ENCODE measurements at places on chromosomes 2 and 18.
A peak's percentile ranks its signal among the peaks of the same experiment; 100 is the strongest.

DNA sequence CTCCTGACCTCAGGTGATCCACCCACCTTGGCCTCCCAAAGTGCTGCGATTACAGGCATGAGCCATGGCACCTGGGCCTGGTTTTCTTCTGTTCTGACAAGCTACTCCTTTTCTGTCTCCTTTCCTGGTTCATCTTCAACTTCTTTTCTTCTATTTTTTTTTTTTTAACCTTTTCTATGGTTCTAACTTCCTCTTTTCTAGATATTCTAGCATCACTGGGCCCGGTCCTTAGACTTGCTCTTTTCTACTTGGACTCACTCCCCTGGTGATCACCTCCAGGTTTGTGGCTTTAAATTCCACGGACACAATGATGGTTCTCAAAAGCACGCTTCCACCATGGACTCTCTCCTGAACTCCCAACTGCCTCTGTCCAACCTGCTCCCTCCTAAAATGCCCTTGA is 2.0 kb downstream of the EIF2AK2 start:
- no peak for DNase-seq

GRCh38 chr18:48543228-48543627 is 4.4 kb downstream of the CTIF start:
- DNase-seq = peak; percentile 16

DNA sequence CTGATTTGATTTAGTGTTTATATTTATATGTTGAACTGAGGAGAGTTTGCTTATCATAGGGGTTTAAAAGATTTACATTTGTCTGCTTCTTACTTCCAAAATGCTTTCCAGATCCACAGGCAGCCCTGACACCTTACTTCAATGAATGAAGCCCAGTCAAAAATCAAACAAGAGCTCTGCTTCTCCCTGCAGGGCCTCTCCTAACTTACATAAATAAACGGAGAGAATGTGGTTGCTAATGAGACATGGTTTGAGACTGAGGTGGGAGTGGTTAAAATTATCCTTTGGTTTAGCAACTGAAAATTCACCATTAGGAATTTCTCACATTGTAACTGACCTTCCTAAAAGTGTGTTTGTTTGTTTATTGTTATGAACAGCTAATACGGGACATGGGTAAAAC is 612.3 kb upstream of the FANCL start:
- DNase-seq = no peak

- no peak for DNase-seq
Observed at GRCh38 chr2:207764096-207764630, 5.5 kb downstream of the FZD5 start.

DNA sequence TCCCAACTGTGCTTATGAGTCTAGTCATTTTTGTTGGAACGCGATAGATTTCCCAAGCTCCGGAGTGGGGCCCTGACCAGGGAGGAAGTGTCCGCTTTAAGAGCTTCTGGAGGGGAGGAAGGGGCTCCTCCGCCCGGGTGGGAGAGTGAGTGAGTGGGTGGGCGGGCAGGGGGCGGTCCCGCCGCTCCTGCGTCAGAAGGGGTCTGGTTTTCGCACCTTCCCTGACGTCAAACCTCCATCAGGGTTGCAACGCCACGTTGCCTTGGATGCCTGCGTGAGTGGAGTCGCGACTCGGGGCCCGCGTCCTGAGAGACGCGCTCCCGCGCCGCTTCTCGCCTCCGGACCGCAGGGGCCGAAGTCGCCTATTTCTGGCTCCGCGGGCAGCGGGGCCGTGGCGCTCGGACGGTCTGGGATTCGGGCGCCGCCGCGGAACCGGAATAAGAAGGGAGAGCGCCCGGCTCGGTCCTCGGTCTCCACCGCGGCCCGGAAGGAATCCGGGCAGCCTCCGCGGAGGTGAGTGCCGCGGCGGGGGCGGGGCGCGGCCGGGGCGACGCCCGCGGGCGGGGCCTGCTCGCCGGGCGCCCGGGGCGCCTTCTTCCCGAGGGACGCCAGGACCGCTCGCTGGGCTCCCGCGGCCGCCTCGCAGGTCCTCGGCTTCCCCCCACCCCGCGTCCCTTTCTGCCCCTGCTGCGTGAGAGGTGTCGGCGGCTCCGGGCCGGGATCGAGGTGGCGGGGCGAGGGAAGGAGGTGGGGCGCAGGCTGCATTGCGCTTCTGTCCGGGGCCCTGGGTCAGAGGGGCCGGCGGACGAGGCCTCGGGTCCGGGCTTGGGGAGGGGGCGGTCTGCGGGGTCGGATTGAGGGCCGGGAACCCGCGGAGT is at the start of gene ZDBF2:
ZDBF2 (plus strand) TSS at position 230 of the 878 bp plus-strand sequence. CDS start 7,187 bp downstream, outside the sequence.
- peak; percentile 13 for DNase-seq

DNA sequence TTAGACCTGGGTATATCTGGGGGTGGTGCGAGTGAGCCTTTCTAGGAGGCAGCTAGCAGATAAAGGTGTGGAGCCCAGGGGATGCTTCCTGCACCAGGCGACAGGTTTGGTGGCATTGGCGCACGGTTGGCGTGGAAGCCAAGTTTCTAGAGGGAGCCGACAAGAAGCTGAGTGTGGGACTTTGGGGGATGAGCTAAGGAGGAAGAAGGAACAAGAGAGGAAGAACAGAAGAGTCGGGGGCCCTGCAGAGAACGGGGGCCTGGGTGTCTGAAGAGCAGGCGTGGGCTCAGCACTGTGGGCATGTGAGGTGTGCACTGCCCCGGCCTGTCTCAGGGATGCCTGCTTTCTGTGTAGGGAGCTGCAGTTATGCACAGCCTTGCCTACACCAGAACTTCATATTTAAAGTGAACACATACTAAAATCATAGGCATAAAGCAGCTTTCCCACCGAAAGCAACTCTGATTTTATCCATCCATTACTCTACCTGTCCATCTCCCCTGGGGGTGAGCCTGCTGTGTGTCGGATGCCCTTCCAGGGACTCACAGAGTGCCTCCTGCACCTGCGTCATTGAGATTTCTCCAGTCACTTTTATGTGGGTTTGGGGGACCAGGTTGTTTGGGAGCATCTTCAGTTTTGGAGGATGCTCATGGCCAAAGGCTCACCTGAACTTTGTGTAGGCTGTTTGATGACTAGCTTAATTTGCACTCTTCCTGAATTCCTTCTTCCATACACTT is 149.7 kb downstream of the LDLRAD4 start:
- no peak for DNase-seq

DNA sequence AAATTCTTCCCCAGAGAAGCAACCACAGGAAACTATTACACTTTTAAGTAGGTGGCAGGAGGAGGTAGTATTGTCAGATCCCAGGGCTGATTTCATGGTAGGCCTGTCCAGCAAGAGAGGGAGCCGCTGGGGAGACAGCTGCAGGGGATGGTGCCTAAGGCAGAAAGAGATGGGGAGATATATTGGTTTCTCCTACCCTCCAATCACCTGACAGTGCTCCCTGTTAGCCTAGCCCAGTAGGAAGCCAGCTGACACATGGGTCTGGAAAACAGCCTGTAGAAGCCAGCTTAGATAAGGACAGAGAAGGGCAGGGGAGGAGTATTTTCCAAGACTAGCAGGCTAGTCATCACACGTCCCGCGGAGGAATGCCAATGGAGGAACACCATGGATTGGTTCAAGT is 8.2 kb upstream of the SPOPL start:
- no peak for DNase-seq

DNA sequence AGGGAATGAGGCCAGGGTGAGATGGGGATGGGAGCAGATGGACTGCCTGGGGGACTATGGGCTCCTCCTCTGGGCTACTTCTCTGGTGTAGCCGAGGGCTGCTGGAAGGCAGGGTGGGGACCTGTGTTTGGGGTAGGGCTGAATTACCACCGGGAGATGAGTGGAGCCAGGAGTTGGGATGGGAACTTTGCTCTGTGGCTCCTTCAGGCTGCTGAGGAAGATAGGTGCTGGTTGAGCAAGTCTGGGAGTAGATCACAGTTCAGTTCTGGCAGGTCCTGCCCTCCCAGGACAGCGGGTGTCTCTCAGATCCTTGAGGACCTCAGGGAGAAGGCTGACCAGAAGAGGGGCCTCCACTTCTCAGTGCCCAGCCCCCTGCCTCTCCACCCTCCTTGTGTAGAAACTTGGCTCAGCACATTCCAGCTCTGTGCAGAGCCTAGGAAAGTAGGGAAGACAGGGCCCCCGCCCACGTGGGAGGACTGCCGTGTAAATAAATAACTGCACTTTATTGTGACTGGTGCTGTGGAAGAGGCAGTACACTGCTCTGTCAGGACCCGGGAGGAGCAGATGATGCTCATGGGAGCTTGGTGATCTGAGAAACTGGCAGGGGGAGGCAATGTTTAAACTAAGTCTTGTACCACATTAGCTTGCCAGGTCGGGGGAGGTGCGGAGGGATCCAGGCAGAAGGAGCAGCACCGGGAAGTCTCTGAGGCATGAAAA is 15.3 kb downstream of the TET3 start:
- no peak for DNase-seq

DNA sequence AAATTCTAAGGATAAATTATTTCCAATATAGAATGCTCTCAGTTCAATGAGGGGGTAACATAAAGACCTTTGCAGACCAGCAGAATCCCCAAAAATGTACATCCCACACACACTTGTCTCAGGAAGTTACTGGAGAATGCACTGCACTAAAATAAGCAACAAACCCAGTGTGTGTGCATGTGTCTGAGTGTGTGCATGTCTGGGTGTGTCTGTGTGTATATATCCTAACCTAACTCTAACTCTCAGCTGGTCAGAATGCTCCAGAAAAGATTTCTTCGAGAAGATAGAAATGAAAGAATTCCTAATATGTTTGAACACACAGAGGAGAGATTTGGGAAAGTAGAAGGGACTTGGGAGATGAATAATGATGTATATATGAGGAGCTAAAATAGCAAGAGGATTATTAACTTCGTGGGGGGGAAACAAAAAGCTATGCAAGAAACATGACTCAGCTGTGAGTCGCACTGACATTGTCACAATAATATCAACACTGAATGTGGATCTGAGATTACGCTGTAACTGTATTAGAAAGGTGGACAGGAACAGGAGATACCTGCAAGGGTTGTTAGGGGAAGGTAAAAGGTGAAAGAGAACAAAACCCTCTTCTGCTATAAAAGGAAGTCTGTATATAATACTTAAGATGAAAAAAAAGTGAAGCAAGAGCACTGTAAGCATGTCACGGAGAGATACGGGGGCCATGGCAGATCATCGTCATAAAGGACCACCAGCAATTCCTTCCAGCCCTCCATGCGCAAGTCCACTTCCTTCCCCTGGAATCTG is 11.1 kb downstream of the COLEC12 start:
- no peak for DNase-seq

- no peak for DNase-seq
Observed at GRCh38 chr2:170086751-170087412, 91.1 kb upstream of the MYO3B start.

- no peak for DNase-seq
Observed at GRCh38 chr18:7133181-7133580, 15.6 kb upstream of the LAMA1 start.

Data from stimulated activated CD8-positive, alpha-beta memory T cell treated with anti-CD3 and anti-CD28 coated beads, Interleukin-7, amount 100 ng/mL, for 48 hours (primary cell).